ENCODE measurements at places on chromosomes 4 and X.

- DNase-seq = no peak
Observed at GRCh38 chr4:161949946-161950725, 213.7 kb downstream of the FSTL5 start.

- no peak for DNase-seq
Observed at GRCh38 chr4:105936901-105937300, 41.6 kb downstream of the NPNT start.

DNA sequence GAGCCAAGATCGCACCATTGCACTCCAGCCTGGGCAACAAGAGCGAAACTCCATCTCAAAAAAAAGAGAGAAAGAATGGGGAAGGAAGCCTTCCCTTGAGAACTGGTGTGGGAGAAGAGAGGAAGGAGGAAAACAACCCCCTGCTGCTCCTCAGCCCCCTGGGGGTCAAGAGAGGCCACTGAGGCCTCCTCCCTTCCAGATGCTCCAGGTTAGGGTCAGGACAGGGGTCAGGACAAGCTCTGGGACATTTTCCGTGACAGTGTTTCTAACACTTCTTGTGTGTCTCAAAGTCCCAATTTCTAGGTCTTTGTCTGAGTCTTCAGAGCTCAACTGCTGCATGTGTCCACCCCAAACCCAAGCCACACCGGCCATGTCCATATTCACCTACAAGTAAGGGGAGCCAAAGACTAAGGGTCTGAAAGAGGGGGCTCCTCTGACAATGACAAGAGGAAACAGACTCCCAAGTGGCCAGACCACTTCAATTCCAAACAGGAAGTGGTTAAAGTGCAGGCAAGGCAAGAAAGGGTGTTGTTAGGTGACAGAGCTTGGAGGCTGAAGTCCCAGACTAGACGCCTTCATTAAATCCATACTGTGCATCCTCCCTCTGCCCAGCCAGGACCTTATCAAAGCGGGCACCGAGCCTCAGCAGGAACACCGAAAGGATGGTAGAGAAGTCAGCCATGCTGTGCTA lies 8.3 kb downstream of the L1CAM start:
- no peak for DNase-seq

DNA sequence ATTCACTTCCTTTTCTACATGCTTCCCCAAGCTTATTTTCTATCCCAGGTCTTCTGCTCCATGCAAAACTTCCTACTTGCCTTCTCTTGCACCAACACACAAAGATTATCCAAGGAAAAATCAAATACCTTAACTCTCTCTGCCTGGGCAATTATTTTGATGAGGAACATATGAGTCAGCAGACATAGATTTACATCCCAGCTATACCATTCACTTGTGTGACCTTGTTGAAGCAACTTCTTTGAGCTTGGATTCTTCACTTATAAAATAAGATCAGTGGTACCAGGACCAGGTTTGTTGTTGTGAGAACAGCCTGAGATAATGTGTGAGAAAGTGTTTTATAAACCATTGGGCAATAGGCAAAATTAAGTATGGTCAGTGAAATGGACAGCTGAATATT lies 39.1 kb upstream of the TMEM192 start:
- no peak for DNase-seq

DNA sequence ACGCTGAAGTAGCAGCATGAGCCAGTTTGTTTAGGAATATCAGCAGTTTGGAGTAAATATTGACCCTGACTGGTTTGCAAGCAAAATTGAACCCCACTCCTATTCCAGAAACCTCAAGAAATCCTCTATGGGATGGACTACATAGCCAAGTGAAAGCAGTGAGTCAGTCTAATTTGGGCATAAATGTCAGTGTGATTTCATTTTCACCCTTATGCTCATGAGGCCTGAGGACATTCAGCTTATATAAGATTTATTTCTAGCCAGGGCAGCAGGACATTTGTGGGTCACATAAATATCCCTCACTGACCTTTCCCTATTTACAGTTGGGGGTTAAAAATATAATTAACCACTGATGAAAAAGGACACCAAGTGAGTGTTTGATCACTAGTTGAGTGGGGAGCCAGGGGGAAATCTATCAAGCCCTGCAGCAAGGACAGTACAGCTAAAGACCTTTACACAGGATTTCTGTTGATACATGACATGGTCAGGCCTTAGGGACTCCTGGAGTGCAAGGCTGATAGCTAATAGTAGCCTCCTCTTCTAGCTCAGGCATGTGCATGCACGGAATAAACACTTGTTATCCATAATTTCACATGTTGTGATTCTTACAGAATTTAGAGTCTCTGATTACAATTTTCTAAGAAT lies 996.9 kb upstream of the GRIA3 start:
- no peak for DNase-seq

- no peak for DNase-seq
Observed at GRCh38 chr4:88511236-88511635, 12.3 kb downstream of the PYURF start.

DNA sequence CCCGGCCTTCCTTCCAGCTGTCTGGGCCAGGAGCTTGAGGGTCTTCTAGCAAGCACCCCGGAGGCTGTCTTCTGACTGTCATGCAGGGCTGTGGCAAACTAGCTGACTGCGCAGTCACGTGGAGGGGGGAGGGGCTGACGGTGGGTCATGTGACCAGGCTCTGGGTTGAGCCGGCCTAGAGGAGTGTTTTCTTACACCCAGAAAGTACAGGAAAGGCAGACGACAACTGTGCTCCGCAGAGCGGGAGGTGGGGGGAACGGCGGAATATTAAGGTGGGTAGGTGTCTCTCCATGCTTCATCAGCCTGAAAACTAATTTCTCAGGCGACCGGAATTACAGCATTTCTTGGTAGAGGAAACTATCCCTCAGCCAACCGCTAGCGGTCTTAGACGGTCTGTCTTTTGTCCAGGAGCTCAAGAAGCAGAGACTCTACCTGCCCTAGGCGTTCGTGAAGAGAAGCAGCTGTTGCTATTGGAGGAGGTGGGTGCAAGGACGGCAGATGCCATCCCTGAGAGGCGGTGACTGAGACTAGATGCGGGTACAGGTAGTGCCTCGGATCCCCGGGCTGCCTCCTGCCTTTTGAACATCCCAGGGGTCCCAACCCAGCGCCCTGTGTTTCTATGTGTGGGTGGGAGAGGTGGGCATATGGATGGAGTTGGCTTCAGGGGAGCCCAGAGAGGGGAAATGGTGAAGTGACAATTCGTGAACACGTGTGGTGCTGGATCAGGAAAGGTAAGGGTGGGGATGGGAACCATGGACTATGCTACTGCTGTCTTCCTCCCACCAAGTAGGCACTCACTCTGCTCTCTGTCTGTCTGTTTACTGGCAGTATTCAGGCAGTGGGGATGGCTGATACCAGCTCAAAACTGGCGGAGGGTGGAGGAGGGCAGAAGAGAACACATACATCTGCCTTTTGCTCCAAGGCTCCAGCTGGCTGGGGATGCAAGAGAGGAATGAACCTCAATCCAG lies 8.8 kb downstream of the GPRASP1 start:
- peak; percentile 30 for DNase-seq

GRCh38 chr4:4664234-4664633 lies 122.4 kb upstream of the STX18 start:
- DNase-seq = no peak

DNA sequence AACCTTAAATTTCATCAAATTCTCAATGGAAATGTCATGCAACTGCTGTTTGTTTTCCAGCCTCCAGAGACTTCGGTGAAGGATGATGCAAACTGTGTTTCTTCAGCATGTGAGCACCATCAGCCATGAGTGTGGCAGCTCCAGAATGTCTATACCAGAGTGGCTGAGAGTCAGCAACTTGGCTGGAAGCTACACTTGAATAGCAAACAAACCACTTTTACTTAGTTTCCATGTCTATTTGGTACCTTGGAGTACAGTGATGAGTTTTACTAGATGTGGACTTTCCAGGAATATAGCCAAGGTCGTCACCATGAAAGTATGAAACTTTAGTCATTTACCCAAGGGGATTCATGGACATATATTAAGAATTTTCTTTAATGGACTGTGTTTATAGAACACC lies 4.3 kb upstream of the IL21 start:
- no peak for DNase-seq

- DNase-seq = no peak
Observed at GRCh38 chr4:176090115-176090514, 24.5 kb downstream of the WDR17 start.

DNA sequence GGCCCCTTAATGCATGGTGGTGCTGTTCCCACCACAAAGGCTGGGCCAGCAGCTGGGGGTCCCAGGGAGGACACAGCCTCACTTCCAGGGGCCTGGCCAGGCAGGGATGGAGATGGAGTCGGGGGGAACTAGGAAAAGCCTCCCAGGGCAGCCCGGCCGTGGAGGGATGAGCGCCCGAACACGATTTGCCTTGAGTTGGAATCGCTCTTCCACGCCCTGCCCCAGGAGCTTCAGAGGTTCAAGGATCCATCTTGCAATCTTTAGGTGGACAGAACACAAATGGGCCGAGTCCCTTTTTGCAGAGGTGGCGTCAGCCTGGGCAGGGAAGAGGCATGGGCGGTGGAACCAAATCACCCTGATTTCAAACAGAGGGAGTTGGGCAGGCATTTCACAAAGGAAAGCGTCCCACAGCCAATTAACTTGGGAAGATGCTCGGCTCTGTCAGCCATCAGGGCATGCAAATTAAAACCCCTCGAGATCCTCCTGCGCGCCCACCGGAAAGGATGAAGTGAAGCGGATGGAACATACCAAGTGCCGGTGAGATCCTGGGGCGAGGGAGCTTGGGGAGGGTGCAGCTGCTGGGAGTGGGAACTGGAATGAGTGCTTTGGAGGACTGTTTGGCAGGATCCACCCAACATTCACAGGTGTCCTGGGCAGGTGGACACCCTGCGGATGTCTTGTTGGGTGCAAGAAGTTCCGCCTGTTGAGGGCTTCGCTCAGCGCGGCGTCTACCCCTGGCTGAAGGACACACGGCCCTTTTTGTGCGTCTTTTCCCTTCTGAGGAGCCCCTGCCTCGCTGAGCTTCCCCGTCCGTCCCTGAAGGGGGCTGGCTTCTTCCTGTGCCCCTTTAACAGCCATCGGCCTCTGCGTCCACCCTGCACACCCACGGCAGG lies 75.7 kb downstream of the HTRA3 start:
- no peak for DNase-seq

DNA sequence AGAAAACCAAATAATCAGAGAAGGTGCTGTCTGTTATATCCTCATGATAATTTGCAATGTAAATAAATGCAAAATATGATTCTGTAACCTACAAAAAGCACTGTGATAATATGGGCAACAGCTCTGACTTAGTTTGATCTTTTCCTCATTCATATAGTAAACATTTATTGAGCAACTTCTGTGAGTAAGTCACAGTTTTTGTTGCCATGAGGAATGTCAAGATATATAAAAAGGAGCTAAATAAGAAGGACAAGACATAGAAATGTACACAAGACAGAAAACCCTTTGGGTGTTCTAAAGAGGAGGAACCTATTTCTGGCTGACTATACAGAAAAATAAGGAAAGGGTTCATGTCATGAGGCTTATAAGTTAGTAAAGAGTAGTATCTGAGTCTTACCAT lies 44.3 kb downstream of the ARSJ start:
- DNase-seq = no peak

DNA sequence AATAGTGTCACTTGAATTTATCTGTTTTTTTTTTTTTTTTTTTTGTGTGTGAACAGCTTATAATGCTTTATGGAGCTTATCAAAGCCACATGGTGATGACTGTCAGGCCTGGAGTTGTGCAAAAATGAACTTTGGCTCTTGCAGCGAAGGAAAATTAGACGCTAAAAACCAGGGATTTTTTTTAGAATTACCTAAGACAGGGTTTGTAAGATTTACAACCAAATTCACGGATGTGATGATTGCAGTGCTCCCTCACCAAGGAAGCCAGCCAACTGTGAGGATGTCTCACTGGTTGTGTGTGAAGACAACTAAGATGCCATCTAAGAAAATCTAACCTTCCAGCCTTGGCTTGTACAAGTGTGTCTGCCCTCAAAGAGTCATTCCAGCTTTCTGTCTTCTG lies 127.1 kb upstream of the SLC4A4 start:
- DNase-seq = no peak

DNA sequence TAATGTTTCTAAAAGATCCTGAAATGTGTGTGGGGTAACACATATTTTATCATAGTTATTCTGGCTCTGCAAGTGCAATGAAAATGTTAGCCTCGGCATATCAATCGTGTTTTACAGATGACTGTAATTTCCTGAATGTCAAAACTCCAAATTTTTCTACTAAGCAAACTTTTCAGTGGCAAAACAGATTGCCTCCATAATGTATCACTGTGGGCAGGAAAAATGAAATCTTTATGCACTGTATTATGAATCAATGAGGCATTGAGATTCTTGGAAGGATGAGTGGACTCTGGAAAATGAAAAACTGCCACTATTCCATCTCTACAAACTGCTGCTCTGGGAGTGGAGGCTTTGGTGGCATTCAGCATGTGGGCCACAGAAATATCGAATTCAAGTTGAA lies 160.1 kb upstream of the MBNL3 start:
- DNase-seq = no peak

DNA sequence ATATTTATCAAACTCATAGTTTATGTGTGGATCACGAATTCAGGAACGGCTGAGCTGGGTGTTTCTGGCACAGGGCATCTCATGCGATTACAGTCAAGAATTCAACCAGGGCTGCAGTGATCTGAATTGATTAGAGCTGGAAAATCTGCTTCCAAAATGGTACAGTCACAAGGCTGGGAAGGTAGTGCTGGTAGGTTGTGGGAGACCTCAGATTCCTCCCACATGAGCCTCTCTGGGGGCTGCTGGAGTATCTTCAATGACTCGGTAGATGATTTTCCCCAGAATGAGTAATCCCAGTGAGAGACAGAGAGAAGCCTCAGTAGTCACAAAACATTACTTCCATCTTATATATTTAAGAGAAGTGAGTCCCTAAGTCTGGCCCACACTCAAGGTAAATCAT lies 36.2 kb upstream of the PRDX4 start:
- DNase-seq = no peak

- DNase-seq = no peak
Observed at GRCh38 chr4:102503831-102504786, 3.0 kb downstream of the NFKB1 start.

GRCh38 chr4:762211-763190 lies 56.9 kb downstream of the PCGF3 start:
- no peak for DNase-seq

DNA sequence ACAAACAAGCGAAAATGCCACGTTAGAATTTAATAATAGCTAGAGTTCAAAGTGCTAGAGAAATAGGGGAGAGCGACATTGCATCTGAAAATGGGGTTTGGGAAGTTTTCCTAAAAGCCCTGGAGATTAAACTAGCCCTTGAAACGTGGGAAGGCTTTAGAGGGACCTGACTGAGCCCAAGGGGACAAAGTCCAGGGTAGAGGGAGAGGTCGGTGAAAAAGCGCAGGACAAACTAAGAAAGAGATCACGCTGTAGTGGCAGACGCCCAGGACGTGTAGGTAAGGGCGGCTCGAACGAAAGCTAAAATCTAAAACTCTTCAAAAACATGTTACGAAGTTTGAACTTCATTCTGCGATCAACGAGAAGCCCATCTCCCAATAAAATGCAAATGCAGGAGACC lies 1.1 kb upstream of the ATP11C start:
- DNase-seq = no peak

GRCh38 chr4:2820216-2820982 lies 23.2 kb upstream of the ADD1 start:
- peak; percentile 68 for DNase-seq

- no peak for DNase-seq
Observed at GRCh38 chrX:5748586-5749150, 480.0 kb downstream of the NLGN4X start.

All from NCI-H2107 (cell line).